Stimulated activated CD4-positive, alpha-beta T cell treated with anti-CD3 and anti-CD28 coated beads, Interleukin-1b, Interleukin-23, amount 100 ng/mL, for 1 hour (primary cell): ENCODE measurements at places on chromosomes 1 and 21.

DNA sequence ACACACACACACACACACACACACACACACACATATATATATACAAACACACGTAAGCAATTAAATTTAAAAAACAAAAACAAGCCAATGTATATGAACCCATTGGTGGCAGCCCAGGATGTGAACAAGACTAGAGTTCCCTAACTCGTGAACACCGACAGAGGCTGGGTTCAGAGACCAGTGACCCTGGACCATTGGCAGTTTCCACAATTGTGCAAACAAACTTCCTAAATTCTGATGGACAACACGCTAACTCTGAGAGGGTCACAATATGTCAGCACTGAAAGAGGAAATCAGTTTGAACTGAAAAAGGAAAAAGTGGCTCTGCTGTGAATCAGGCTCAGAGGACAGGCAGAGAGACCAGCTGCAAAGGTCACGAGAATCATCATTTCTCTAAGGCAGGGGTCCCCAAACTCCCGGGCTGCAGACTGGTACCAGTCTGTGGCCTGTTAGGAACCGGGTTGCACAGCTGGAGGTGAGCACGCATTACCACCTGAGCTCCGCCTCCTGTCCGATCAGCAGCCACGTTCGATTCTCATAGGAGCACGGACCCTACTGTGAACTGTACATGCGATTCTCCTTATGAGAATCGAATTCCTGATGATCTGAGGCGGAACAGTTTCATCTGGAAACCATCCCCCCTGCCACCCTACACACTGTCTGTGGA, 50.5 kb upstream of the ERO1B start:
- DNase-seq, result no peak

DNA sequence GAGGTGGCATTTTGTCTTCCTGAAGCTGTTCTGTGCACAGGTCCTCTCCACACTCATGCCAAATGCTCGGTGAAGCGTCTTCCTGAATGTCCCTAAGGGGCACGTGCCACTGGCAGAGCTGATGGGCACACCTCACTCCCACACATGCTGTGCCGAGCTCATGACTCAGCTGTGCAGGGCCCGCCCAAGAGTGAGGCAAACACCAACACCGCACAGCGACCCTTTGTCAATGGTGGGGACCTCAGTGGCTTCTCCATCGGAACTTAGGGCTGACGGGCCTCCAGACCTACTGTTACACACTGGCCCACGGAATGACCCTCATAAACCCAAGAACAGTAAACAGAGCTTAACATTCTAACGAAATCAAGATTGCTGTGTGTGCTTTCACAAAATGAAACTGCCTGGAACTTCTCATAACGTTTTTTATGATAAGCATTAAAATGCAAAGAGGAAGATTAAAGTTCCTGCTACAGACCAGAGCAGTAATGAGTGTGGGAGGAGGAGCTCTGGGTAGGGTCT, 89.3 kb downstream of the SIM2 start:
- DNase-seq, result no peak

DNA sequence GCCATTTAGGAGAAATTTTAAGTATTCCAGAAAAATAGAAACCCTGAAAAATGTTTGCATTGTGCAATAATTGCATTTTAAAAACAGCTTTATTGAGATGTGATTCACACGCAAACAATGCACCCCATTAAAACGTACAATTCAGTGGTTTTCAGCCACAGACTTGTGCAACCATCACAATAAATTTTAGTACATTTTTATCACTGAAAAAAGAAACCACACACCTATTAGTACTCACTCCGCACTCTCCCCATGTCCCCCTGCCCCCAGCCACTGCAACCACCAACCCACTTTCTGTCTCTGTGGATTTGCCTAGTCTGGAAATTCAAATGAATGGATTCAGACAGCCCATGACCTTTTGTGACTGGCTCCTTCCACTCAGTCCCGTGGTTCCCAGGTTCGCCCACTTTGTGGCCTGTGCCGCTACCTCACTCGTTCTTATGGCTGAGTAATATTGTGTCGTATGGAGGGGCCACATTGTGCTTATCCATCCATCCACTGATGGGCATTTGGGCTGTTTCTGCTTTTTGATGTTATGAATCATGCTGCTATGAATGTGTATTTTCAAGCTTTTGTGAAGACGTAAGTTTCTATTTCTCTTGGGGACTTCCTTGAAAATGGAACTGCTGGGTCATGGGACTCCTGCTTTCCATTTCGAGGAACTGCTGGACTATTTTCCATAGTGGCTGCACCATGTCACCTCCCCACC, 147.7 kb upstream of the ARHGEF16 start:
- DNase-seq, result no peak

GRCh38 chr1:169698976-169699375, 12.4 kb downstream of the SELL start:
- no peak for DNase-seq

DNA sequence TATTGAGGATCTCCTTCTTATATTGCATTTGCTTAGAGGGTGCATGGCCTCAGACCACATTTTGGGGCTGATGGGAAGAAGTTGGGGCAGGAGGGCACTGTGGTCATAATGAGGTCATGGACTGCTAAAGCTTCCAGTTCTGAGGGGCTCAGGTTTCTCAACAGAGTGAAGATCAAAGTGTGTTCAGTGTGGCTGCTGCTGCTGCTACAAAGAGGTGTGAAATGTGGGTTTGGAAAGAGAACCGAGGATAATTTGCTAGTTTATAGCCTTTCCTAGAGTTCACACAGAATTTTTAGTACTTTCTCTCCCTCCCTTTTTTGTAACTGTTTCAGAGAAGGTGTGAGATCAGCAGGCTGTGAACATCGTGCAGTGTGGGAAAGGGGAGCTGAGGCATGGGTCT, 73.3 kb downstream of the CACNA1E start:
- DNase-seq, result no peak

GRCh38 chr1:186535388-186536133, 74.6 kb upstream of the PDC start:
- no peak for DNase-seq

DNA sequence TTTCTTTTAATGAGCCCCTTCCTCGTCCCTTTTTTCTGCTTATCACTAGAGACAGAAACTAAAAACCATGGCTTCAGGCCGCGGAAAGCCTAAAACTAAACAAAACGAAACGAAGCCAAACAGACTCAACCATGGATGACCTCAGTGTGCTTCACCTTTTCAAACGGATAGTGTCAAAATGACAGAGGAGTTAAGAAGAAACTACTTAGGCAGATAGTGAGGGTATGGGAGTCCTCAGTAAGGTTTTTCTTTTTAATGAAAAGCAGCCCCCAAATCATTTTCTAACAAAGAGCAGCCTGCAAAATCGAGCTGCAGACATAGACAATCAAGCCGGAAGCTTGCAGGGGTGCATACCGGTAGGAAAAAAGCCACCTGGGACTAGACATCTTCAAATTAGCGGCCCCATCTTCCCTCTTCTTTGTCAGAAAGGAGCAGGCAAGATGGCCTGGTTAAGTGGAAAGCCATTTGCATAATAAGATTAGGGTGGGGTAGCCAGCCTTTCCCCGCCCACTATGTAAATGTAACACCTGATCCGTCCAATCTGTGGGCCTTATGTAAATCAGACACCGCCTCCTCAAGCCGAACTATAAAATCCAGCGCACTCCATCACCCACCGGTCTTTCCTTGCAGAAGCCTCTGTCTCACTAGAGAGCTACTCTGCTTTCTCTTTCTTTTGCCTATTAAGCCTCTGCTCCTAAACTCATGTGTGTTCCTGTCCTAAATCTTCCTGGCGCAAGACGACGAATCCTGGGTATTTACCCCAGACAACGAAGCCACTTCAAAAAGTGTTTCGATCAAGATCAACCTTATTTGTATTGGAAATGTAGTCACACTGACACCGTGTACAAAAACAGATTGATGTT, 6.2 kb upstream of the ERO1B start:
- no peak for DNase-seq

- DNase-seq, result no peak
Observed at GRCh38 chr1:61174060-61174795, 91.9 kb downstream of the NFIA start.

- no peak for DNase-seq
Observed at GRCh38 chr1:40036574-40036973, 4.0 kb upstream of the CAP1 start.

GRCh38 chr1:225757927-225758656, 19.5 kb upstream of the SRP9 start:
- DNase-seq, result no peak

GRCh38 chr1:62724430-62724829, 36.2 kb upstream of the DOCK7 start:
- DNase-seq, result no peak

- no peak for DNase-seq
Observed at GRCh38 chr1:86233403-86233802, 76.8 kb upstream of the COL24A1 start.

DNA sequence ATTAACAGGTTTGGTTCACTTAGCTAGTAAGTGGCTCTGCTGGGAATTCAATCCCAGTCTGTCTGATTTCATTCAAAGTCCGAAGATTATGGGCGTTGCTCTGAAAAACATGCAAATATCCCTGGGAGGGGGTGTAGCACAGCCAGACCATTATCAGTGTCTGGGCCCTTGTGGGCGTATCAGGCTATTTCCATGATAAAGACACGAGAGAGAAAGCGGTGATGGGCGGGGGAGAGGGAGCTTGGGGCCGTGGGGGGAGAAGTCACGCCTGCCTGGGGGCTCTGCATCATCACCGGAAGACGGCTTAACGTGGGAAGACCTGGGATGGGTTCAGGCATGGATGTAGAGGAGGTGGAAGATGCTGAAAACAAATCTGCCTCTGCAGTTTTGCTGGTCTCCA, 25.8 kb downstream of the IL6R start:
- no peak for DNase-seq

DNA sequence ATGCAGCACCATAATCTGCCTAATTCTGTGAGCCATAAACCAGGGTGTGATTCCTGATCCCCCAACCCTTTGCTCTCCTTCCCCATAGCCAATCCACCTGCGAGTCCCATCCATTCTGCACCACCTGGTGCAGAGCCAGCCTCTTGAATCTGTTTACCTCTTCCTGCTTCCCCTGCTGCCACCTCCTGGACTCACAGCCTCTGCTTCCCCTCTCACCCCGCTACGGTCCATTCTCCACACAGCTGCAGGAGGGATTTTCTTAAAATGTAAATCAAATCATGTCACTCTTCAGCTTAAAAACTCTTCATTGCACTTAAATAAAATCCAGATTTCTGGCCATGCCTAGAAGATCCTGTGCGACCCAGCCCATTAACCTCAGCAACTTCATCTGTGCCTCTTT, 186.7 kb downstream of the FOXD2 start:
- no peak for DNase-seq
